ENCODE measurements at places on chromosomes 3 and 15.
A peak's percentile ranks its signal among the peaks of the same experiment; 100 is the strongest.

- H3K4me3 ChIP-seq, result no peak overlapping the region
- no peak for DNase-seq
- no peaks in the 10 kb centered on the region for H3K27me3 ChIP-seq
- peaks cover 35% of the 10 kb centered on the region for H3K36me3 ChIP-seq
These were observed 216.3 kb downstream of the STAG1 start for GRCh38 chr3:136535906-136536305.

DNA sequence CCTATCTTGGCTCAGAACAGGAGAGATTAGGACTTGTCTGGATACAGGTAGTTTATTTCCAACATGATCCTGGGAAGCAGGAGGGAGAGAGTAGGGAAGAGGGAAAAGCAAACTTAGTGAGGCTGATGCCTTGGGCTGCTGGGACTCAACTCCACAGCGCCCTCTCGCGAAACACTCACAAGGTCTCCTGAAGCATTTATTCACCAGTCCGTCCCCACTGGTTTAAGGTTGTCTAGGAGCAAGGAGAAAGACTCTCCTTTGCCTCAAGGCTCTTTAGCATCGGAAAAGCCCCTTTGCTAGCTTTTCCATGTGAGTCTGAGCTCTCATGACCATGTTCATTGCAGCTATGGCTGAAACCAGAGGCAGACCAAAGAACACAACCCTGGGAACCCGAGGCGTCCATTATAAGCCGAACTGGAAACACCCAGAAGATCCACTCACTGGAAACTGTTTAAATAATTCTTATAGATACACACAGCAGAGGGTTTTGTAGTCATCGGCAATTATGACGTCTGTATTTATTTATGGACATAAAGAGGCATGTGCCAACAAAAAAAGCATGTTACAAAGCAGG lies 244.5 kb downstream of the CD47 start:
- H3K36me3 ChIP-seq, result peaks cover 1% of the 10 kb centered on the region
- DNase-seq, result peak; percentile 16
- peaks cover 7% of the 10 kb centered on the region for H3K27me3 ChIP-seq
- no peak overlapping the region for H3K4me3 ChIP-seq
- H3K4me1 ChIP-seq, result peaks cover 5% of the 10 kb centered on the region

DNA sequence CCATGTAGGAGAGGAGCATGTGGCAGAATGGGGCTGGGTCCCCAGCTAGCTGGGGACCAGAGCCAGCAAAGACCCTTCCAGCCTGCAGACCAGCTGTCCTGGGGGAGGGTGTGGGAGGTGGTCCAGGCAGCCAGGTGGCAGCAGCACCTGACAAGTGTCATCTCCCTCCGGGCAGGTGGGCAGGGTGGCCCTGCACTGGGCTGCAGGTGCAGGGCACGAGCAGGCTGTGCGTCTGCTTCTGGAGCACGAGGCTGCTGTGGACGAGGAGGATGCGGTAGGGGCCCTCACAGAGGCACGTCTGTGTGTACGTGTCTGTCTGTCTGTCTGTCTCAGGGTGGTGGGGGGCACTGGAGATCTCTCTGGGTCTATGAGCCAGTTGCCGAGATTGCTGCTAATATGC lies 5.5 kb downstream of the ANKDD1A start:
- H3K36me3 ChIP-seq, result peaks cover 2% of the 10 kb centered on the region
- no peaks in the 10 kb centered on the region for H3K4me1 ChIP-seq
- no peak overlapping the region for H3K27ac ChIP-seq
- H3K4me3 ChIP-seq, result no peak overlapping the region
- H3K27me3 ChIP-seq, result no peaks in the 10 kb centered on the region
- DNase-seq, result no peak

DNA sequence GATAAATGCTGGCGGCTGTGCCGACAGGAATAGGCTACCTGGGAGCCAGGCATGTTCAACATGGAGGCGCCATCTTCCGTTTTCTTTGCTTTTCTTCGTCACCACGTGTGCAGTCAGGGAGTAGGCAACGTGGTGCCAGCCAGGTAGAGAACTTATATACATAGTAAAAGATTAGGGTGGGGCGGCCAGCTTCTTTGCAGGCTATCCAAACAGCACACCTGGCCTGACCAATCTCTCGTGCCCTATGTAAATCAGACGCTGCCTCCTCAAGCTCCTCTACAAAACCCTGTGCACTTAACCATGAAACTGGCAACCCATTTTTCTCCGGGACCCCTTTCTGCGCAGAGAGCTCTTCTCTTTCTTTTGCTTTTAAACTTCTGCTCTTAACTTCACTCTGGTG lies 28.6 kb upstream of the OR5K4 start:
- DNase-seq, result no peak
- H3K27ac ChIP-seq, result no peak overlapping the region
- H3K4me3 ChIP-seq, result no peak overlapping the region
- H3K27me3 ChIP-seq, result peaks cover 5% of the 10 kb centered on the region
- no peaks in the 10 kb centered on the region for H3K36me3 ChIP-seq
- peaks cover 4% of the 10 kb centered on the region for H3K4me1 ChIP-seq

DNA sequence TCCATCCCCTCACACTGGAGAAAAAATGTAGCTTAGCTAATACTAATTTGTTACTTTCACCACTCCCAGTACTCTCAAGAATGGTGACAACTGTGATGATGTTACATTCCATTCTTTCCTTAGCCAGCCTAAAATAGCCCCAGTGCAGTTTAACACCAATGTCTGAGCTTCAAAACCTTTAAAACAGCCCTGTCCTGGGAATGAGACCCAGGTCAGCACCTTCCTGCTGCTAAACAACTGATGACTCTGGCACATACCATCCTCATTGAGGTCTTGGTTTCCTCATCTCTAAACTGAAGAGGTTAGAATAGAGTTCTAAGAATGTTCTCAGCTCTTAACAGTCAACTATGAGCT lies 3.8 kb downstream of the SCAMP2 start:
- no peaks in the 10 kb centered on the region for H3K27me3 ChIP-seq
- H3K4me1 ChIP-seq, result peaks cover 57% of the 10 kb centered on the region
- H3K4me3 ChIP-seq, result peak overlapping the region; percentile 77
- no peak for DNase-seq

DNA sequence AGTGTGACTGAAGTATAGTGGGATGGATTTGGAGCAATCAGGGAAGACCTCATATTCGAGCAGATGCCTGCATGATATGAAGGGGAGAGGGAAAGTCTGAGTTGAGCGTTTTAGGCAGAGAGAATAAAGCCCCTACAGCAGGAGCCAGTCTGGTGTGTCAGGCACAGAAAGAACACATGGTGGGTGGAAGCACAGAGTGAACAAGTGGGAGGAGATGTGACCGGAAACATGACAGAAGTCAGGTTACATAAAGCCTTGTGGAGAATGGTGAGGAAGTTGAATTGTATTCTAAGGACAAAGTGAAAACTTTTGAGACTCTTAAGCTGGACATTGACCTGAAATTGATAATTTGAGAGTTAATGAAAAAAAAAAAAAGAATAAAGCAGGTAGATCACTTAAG lies 541.0 kb downstream of the PLOD2 start:
- no peak overlapping the region for H3K4me3 ChIP-seq
- H3K27me3 ChIP-seq, result no peaks in the 10 kb centered on the region
- no peak for DNase-seq
- H3K27ac ChIP-seq, result no peak overlapping the region

DNA sequence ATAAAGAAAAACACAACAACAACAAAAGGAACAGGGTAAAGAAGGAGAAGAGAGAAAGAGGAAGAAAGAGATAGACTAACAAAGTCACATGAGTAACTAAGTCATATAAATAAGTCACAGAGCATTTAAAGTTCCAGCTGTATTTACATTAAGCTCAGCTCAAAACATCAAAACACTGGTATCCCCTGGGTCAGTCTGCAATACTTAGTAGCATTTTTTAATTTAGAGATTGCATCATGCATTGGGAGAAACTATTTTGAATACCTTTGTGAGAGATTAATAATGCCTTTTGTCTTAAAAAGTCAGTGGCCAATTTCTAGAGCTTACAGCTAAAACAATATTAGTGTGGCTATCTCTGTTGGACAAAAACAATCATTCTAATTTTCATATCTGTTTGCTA lies 78.4 kb downstream of the NEK10 start:
- no peaks in the 10 kb centered on the region for H3K27me3 ChIP-seq
- H3K4me1 ChIP-seq, result peaks cover 3% of the 10 kb centered on the region
- no peak overlapping the region for H3K4me3 ChIP-seq
- H3K27ac ChIP-seq, result no peak overlapping the region

DNA sequence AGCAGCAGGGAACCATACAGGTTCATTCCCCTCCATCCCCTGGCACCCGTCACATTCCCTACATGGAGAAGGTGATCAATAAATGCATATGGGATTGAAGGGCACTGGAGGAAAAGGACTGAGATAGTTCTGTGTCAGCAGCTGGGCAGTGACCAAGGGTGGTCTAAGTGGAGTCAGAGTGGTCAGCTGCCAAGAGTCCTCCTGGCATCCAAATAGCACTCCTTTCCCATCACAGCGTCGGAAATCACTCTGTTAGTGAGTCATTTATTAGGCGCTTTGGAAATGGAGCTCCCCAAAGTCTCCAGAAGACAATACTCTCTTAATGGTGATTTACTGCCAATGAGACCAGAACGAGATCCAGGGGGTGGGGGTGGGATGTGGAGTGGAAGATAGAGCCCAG lies 6.8 kb upstream of the TRH start:
- H3K4me3 ChIP-seq, result no peak overlapping the region
- H3K27ac ChIP-seq, result no peak overlapping the region
- H3K4me1 ChIP-seq, result no peaks in the 10 kb centered on the region

DNA sequence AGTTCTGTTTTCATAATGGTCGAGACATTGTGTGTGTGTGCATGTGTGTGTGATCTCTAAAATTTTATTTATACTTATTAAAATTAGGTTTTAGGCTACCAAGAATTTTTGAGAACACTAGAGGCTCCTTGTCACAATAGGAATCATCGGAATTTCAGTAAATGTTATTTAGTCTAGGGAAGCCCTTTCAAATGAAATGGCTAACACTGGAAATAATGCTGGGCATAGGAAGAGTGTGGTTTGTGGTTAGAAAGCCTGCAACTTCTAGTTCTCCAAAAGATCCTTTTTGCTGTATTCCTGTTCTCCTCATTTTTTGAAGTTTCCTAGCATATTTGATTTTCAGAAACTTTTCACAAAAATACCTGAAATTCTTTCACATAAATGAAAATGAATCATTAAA lies 92.5 kb upstream of the MBNL1 start:
- H3K27ac ChIP-seq, result no peak overlapping the region
- H3K27me3 ChIP-seq, result no peaks in the 10 kb centered on the region
- H3K4me3 ChIP-seq, result no peak overlapping the region
- peaks cover 10% of the 10 kb centered on the region for H3K36me3 ChIP-seq

DNA sequence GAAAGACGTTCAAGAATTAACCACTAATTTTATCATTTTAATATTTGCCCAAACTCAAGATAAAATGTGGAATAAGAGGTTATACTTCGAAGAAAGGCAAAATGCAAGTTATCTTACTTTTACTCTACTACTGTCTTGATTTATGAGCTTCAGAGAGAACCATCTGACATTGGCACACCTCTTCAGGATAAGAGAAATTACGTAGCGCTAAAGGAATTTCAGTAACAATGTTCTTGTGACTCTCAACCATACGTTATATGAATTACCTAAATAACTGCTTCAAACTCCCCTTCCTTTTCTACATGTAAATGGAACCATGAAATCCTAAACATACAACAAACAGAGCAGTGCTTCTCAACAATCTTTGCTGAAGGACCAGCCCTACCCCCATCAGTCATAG lies 96.8 kb downstream of the ZNF385D start:
- H3K4me1 ChIP-seq, result no peaks in the 10 kb centered on the region
- H3K27me3 ChIP-seq, result no peaks in the 10 kb centered on the region
- no peaks in the 10 kb centered on the region for H3K36me3 ChIP-seq

DNA sequence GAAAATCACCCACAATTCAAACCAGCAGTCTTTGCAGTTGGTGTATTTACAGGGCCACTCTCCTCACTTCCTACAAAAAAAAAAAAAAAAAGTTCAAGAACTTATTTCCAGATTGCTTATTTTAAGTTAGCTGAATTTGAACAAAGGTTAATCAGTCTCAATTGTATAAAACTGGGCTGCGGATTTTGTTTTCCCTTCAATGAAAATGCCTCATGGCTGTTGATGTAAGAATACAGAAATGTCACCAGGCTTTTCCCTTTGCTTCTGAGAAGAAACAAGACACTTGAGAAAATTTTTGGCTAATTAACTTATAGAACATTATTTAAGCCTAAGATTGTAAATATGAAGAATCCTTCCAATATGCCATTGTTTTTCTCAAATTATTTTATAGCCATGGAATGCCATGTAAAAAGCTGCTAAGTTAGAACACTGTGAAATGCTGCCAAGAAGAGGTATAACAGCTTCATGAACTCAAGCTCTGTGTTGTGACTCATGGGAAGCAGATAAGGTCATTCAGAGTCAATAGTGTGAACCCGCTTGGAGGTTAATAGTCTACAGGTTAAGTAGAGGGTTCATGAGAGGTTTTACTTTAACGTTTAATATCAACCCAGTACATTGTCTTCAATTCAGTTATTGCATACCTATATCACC lies 84.3 kb upstream of the ABI3BP start:
- no peak for DNase-seq
- H3K36me3 ChIP-seq, result no peaks in the 10 kb centered on the region
- no peak overlapping the region for H3K4me3 ChIP-seq
- no peaks in the 10 kb centered on the region for H3K4me1 ChIP-seq

GRCh38 chr3:123724306-123724705 lies 139.5 kb upstream of the HACD2 start:
- H3K4me1 ChIP-seq, result peaks cover 3% of the 10 kb centered on the region
- no peak overlapping the region for H3K4me3 ChIP-seq
- H3K27ac ChIP-seq, result no peak overlapping the region
- DNase-seq, result no peak
- no peaks in the 10 kb centered on the region for H3K36me3 ChIP-seq
- H3K27me3 ChIP-seq, result peaks cover 12% of the 10 kb centered on the region

- no peak for DNase-seq
- no peaks in the 10 kb centered on the region for H3K4me1 ChIP-seq
- H3K27ac ChIP-seq, result no peak overlapping the region
- no peaks in the 10 kb centered on the region for H3K36me3 ChIP-seq
- no peaks in the 10 kb centered on the region for H3K27me3 ChIP-seq
- no peak overlapping the region for H3K4me3 ChIP-seq
These were observed 685.7 kb downstream of the MECOM start for GRCh38 chr3:168977716-168978374.

DNA sequence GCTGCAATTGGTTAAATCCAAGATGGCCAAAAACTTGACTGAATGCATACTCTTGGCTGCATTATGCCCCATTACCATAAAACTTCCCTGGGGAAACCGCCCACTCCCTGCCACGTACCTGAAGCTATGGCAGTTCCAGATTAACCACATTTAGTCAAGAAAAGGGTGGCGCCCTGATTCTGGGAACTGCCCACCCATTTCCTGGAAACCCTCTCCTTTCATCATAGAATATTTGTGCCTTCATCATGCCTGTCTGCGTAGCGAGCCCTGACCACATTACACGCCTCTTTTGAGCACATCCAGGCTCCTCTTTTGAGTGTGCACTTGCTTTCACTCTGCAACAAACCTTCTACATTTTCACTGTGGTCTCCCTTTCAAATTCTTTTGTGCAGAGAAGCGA lies 5.2 kb downstream of the LINS1 start:
- no peaks in the 10 kb centered on the region for H3K27me3 ChIP-seq
- peak overlapping the region; percentile 75 for H3K27ac ChIP-seq
- DNase-seq, result no peak
- H3K36me3 ChIP-seq, result peaks cover 3% of the 10 kb centered on the region

GRCh38 chr3:71103430-71103921 lies 480.1 kb downstream of the FOXP1 start:
- peak overlapping the region; percentile 89 for H3K27ac ChIP-seq
- H3K4me1 ChIP-seq, result peaks cover 52% of the 10 kb centered on the region
- no peaks in the 10 kb centered on the region for H3K27me3 ChIP-seq
- peak overlapping the region; percentile 21 for H3K4me3 ChIP-seq
- H3K36me3 ChIP-seq, result peaks cover 20% of the 10 kb centered on the region
